CD4-positive, alpha-beta T cell treated with Interleukin-6 at 100 ng/mL for 8 hours (primary cell): ENCODE measurements at places on chromosomes 7 and 10.

GRCh38 chr10:11697718-11698527 is 44.3 kb upstream of the ECHDC3 start:
- no peak for DNase-seq

GRCh38 chr7:27079234-27079975 is 16.4 kb downstream of the HOXA1 start:
- DNase-seq: no peak

DNA sequence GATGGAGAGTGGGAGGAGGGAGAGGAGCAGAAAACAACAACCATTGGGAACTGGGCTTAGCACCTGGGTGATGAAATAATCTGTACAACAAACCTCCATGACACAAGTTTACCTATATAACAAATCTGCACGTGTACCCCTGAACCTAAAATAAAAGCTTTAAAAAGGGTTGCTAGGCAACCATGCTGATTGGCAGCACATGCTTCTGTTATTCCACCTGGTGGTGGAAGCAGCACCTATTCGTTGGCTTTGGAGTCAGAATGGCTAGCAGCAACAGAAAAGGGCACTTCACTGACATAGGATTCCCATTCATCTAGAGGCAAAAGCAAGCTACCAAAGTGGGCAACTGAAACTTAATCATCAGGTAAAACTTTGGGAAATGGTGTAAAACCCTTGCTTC is 57.1 kb downstream of the RELN start:
- no peak for DNase-seq

DNA sequence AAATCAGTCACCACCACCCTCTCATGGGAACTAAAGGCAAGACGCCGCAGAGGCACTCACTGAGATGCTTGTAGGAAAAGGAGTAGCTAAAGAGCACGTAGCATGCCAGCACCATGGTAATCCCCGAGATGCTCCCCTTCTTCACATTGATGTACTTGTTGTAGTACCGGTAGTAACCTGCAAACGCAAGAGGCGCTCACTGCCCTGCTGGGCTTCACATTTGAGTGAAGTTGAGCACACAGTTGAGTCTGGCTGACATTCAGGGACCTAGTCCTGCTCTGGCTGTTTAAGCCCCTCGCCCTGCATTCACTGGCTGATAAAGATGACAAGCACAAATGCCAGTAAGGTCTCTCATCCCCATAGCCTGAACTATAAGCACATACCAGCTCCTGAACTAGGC is 6.9 kb downstream of the ATP5MF start:
- DNase-seq: no peak
